ENCODE measurements at places on chromosomes 11 and 22.

GRCh38 chr11:93193731-93194130 lies 4.1 kb downstream of the SLC36A4 start:
- DNase-seq, result no peak

DNA sequence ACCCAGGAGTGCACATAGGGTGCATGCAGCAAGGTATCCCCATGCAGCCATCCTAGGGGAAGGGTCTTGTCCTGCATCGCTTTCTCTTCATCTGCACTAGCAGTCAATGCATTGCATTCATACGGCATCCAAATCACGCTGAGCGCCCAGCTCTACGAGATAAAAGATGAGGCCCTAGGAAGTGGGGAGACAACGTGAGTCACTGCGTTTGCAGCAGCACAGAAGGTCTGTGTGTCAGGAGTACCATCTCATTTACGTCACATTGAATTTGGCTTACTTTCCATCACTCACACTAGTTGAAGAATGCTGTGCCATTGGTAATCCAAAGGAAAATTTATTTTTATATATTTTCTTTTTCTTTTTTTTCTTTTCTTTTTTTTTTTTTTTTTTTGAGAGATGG lies 2.5 kb upstream of the ST14 start:
- peak; percentile 81 for DNase-seq

DNA sequence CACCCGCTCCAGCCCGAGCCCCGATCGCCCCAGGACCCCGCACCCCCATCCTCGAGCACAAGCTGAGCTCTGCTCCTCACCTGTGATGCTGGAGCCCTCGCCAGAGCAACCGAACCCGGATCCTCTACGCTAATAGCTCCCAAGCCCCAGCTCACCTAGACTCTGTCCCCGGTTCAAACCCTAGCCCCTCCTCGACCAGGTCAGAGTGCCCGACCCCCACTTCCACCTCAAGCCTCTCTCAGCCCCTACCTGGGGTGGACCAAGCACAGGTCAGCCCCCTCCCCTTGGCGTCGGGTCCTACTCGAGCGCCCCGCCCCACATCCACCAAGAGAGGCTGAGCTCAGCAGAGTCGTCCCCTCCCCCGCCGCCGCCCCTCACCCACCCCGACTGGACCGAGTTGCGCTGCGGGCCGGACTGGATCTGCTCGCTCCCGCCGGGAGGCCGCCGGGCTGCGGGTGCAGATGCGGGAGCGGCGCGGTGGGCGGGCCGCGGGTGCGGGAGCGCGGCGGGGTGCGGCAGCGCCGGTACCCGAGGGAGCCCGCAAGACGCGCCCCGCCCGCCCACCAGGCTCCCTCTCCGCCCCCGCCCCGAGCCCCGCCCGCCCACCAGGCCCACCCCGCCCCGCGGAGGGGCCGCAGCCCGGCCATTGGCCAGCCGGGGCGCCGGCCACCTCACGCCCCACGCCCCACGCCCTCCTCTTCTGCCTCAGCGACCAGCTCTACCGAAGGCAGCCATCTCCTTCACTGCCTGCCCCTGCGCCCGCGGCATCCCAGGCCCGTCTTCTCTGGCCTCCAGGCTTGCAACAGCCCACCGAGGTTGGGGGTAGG lies 577 bp upstream of the DKK3 start:
- peak; percentile 65 for DNase-seq

- DNase-seq, result no peak
Observed at GRCh38 chr11:6194065-6194581, 4.9 kb upstream of the OR52W1 start.

DNA sequence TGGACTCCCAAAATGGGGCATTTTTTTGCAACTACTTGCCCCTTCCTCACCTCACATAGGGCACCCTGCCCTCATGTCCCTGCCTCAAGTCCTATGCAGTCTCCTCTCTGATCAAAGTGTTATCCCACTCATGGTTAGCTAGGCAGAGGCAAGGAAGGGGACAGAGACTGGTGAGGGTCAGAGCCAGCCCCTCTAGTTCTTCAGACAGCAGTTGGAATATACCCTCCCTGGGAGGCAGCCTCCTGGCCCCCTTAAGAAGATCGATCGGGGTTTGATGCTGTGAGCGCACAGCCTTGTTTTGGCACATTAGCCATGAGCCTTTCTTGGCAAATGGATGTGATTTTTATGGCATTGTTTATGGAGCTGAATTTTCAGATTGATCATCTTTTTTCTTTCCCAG lies 436.9 kb downstream of the BUD13 start:
- no peak for DNase-seq

GRCh38 chr22:34808618-34809017 lies 257.3 kb upstream of the ISX start:
- no peak for DNase-seq

DNA sequence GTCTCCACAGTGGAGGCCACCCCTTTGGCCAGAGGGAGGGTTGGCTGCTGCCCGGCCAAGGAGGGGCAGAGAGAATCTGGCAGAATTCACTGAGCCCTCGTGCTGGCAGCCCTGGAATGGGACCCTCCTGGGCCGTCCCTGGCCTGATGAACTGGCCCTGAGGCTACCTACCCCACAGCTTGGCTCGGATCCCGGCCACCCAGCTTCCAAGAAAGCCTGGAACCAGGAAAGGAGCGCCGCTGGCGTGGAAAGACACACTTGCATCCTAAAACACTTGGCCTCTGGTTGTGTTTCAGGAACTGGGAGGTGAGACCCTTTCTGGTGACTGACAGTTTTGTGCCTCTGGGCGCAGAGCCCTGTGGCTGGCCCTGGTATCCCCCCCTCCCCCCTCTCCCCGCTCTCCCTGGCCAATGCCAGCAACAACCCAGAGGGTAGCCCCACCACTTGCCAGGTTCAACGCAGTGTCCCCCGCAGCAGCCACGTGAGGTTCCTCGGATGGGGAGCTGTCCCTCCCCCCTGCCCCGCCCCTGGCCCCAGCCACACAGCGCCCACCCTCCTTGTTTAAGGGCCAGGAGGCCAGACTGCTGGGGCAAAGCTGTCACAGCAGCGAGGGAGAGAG lies 693 bp downstream of the NFAM1 start:
- no peak for DNase-seq

- DNase-seq, result no peak
Observed at GRCh38 chr11:110046775-110047380, 46.3 kb upstream of the ZC3H12C start.

DNA sequence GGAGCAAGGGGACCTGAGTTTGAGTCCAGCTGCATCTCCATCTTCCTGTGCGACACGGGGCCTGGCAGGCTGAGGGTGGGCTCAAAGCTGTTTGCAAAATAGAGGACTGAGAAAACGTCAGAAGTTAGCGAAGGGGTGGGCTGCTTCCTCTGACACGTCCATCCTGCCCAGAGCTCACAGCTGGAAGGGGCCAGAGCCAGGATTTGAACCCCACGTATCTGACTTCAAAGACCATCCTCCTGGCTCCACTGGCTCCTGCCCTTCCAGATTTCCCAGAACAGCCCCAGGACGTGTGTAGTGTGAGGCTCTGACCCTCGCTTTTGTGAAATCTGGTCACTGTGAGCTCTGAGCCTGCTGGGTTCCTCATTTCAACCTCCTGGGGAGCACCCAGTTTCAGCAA lies 56.3 kb downstream of the CD82 start:
- DNase-seq, result no peak

DNA sequence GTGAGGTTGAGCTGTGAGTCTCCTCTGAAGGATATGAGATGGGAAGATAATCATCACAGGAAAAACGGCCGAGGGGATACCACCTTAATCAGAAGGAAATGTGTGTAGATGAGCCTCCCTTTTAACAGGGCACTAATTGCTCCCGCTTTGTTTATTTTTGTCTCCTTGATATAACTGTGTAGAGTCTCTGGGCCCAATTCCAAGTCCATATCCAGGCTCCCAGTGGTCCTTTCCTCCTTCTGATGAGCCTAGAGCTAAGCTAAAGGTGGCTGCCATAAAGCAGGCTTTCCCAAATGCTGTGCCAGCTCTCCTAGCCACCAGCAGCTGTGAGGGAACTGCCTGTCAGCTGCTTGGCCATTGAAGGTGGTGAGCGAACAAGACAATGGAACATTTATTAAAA lies 17.1 kb upstream of the CCDC90B start:
- no peak for DNase-seq

DNA sequence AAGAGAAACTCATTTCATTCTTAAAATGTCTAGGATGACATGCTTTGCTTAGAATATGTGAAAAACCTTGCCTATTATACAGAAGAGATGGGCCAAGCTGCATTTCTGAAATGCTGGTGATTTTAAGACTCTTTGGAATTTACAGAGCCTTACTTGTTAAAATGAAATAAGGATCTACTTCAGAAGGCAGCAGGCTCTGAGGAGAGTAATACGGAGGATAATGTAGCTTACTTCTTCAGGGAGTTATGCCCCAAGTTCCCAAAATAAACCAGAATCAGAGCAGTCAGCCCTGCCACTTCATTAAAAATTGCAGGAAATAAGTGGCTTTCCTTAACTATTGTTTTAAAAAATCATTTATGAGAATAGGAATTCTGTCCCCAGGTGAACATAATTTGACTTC lies 1000.3 kb upstream of the RAG2 start:
- DNase-seq, result no peak

- no peak for DNase-seq
Observed at GRCh38 chr11:58289266-58289665, 21.2 kb upstream of the OR10W1 start.

DNA sequence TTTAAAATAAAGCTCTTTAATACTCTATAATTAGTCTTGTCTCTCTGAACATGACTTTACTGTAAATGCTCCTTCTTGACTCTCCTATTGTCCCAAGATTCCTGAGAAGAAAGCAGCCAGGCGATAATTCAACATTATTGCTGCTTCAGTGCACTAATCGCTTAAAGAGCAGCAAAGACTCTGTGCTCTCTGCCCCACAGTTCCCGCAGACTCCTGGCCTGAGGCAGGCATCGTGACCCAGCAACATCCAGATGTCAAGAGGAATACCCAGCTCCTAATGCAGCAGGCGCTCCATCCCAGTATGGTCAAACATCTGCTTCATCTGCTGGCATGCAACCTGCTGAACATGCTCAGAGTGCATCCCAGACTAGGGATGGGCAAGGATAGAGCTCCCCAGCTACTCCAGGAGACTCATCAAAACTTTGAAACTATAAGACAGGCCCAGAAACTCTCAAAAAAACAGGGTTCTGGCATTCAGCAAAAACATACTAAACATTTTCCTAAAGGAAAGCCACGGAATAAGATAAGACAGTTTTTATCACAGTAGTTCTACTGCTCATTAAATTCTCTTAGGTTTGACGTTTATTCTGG lies 270.0 kb downstream of the SOX6 start:
- DNase-seq, result no peak

- peak; percentile 99 for DNase-seq
Observed at GRCh38 chr22:31055635-31056159, 25.4 kb upstream of the SMTN start.

GRCh38 chr22:42961810-42962209 lies 53.1 kb downstream of the PACSIN2 start:
- DNase-seq, result no peak

DNA sequence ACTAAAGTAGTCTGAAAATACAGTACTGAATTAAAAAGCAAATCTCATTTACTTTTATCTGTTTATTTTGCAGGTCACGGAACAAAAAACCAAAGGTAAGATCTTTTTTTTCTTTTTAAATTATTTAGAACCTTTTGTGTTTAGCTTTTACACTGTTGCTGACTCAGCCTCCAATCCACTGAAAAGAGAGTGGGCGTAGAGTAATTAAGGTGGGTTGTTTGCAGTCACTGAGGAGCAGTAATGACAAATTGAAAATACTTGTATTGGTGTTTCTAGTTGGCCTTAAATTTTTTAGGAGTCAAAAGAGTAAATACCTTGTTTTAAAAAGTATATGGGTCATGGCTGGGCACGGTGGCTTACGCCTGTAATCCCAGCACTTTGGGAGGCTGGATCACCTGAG lies 73.4 kb downstream of the TNRC6B start:
- DNase-seq, result no peak

DNA sequence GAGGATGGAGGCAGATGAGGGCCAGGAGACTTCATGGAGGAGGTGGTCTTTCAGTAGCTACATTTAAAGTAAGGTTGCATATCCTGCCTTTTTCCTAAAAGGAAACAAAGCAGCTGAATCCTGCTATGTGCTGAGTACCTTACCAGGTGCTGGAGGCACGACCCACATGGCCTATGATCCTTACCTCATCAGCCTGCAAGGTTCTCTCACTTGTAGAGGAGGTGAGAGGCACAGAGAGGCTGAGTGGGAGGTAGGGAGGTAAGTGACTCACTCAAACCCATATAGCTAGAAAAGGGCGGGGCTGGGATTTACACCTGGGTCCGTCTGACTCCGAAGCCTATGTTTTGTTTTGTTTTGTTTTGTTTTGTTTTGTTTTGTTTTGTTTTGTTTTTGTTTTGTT lies 75.8 kb downstream of the BUD13 start:
- DNase-seq, result no peak

DNA sequence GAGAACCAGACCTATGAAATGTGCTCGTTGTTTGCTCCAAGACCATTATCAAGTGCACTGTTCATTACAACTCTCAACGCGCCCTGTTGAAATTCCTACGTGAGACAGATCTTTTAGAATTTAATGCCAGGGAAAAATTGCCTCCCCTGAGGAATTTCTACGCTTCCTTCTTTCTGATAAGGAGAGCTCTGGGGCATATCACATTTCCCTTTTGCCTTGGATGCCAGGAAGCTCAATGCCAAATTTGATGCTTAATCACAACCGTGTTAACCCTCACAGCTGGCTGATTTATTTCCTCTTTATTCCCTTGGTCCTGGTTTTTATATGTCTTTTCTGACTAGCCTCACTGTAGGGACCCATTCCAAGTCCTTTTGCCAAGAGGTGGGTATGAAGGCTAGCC lies 109.4 kb downstream of the MICAL2 start:
- peak; percentile 76 for DNase-seq

- DNase-seq, result peak; percentile 75
Observed at GRCh38 chr11:3823303-3823702, 14.9 kb downstream of the PGAP2 start.

DNA sequence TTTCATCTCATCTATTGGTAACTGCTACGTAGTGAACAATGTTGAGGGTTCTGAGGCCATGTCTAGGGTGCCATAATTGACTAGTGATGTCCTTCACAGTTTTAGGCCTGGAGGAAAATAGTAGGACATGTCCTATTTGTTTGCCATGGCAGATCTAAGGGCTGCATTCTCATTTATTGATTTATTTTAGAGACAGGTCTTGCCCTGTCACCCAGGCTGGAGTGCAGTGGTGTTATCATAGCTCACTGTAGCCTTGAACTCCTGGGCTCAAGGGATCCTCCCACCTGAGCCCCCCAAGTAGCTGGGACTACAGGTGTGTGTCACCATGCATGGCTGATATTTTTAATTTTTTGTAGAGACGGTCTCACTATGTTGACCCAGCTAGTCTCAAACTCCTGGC lies 5.2 kb downstream of the CEP164 start:
- no peak for DNase-seq

- DNase-seq, result no peak
Observed at GRCh38 chr11:12330485-12331231, 46.7 kb upstream of the PARVA start.

- DNase-seq, result no peak
Observed at GRCh38 chr22:43969989-43970755, 14.9 kb downstream of the SAMM50 start.

DNA sequence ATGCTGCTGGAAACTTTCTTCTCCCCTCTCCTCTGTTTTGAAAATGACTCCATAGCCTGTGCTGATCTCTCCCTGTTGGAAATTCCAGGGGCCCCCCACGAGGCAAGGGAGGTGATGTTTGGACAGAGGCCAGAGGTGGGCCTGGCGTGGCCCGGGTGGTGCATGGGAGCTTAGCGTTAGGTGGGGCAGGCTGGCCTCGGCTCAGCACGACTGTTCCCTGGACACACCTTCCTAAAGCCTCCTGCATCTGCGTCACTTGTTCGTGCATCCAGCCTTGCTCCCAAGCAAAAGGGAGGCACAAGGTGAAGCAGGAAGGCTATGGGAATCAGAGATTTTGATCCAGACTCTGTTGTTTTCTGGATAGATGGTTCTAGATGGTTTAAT lies 135.2 kb downstream of the CEP164 start:
- no peak for DNase-seq

Data from fibroblast of pulmonary artery (primary cell).